ENCODE measurements at places on chromosomes 2 and 18.

GRCh38 chr2:14909795-14910194 is 277.3 kb downstream of the LRATD1 start:
- DNase-seq = no peak

DNA sequence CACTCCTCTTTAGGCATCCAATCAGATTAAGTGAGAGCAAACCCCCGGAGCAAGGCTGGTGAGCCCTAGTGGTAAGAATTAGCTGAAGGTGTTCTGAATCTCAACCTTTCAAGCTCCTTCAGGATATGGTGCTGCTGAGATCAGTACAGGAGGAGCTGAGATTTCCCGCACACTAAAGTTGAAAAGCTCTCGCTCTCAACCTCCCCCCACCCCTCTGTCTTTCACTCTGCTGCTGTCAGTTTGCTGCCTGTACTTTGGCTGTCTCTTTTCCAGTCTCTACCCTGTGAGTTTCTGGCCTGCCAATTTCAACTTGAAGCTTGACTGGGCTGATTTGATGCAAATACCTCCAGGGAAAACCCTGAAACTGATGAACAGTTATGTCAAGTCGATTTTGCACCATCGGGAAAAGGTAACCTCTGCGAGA is 15.7 kb downstream of the ZEB2 start:
- DNase-seq = no peak

DNA sequence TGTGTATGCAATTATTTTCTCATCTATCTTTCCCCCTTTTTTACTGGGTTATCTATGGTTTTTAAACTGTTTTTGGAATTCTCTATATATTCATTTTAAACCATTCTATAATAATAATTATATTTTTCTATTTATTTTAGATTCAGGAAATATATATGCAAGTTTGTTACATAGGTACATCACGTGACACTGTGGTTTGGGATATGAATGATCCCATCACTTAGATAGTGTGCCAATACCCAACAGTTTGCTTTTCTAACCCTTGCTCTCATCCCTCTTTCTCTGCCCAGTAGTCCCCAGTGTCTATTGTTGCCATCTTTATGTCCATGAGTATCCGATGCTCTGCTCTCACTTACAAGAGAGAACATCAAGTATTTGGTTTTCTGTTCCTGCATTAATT is 65.8 kb upstream of the SPHKAP start:
- no peak for DNase-seq

GRCh38 chr2:174337337-174338146 is 2.8 kb downstream of the SP9 start:
- no peak for DNase-seq
